ENCODE measurements at places on chromosomes 6 and 20.

- DNase-seq = no peak
Measured at GRCh38 chr6:27293436-27294098, 18.5 kb downstream of the POM121L2 start.

- DNase-seq = no peak
Measured at GRCh38 chr20:8809107-8809953, 259.6 kb upstream of the PLCB4 start.

DNA sequence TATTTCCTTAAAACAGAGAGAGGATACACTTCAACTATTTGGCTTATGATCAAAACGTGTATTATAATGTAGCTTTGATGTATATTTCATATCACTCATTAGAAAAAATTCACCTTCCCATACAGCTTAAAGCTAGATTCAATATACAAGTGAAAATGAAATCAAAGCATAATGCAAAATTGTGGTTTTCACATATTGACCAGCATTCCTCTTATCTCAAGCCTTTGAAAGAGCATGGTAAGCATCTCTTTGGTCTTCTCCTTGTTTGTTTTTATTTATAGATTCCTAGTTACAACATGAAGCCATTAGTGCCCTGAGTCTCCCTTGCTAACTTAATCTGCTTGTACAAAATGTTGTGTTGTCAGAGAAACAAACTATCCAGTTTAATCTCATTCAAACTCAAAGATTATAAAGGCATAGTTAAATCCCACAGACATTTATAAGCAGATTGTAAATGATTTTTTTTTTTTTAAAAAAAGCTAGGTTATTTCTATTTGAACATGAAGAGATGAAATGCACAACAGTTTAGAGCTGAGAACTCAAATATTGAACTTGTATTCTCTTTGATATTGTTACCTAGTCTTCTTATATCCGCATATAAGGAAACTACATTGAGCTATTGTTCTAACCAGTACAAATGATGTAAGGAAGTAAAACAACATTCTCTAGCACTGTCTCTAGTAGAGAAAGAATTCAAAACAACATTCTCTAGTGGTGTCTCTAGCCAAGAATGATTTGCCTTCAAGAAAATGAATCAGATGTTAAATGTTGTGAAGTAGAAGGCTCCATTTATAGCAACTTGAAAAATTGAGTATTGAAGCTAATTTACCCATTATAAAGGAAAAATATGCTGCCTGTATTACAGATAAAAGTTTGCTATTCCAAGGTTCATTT, 31.2 kb upstream of the SMIM28 start:
- DNase-seq = no peak

DNA sequence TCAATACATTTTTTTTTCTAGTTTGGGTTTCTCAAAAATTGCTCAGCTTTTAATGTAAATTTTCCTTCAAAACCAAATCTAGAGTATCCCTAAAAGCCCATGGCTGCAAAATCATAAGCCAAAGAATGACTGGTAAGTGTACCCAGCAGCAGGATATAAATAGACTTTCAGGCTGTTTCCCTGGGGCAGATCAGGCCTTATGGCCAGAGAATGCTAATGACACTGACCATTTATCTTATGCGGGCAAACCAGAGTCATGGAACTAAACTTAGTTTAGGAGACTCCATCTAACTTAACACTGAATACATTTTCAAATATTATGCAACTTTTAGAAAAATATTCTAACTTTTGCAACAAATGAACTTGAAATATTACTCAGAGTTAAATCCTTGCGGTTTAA, 7.4 kb downstream of the OSER1 start:
- no peak for DNase-seq

- no peak for DNase-seq
Measured at GRCh38 chr20:2261046-2261485, 34.7 kb upstream of the TGM3 start.

- no peak for DNase-seq
Measured at GRCh38 chr6:31727717-31728671, 1.1 kb downstream of the DDAH2 start.

DNA sequence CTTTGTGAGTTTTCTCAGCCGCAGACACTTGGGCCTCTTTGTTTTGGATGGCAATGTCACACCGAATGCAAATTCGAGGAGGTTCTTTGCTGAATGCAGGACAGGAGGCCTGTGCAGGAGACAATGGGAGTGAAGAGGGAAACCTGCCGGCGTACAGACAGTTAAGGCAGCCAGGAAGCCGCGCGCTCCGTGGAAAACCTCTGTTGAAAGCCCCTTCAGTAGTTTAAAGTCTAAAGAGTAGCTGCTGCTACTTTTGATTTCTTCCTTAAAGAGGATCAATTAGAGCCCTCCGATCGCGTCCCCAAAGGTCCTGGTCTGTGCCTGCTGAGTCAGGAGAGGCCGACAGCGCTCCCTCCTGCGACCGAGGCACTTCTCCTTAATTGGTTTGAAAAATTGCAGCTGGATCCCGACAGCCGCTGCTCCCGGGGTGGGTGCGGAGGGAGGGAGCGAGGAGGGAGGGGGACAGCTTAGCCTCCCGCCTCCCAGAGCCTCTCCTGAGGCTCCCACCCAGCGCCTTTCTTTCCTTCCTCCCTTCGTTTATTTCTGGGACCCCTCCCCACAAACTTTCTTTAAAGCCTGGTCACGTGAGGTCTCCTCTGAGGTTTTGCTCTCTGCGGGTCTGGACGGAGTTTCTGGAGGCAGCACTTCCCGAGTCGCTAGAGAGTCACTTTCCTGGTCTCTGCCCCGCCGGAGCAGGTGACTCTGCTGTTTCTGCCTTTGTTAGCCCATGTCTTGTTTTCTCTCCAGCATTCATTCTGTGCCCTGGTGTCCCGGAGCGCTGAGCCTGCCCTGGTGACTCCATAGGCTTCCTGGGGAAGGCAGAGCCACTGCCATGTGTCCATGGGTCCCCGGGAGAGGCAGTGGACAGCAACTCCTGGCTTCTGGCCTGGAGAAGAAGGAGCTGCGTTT, 22.3 kb upstream of the RPP40 start:
- no peak for DNase-seq

DNA sequence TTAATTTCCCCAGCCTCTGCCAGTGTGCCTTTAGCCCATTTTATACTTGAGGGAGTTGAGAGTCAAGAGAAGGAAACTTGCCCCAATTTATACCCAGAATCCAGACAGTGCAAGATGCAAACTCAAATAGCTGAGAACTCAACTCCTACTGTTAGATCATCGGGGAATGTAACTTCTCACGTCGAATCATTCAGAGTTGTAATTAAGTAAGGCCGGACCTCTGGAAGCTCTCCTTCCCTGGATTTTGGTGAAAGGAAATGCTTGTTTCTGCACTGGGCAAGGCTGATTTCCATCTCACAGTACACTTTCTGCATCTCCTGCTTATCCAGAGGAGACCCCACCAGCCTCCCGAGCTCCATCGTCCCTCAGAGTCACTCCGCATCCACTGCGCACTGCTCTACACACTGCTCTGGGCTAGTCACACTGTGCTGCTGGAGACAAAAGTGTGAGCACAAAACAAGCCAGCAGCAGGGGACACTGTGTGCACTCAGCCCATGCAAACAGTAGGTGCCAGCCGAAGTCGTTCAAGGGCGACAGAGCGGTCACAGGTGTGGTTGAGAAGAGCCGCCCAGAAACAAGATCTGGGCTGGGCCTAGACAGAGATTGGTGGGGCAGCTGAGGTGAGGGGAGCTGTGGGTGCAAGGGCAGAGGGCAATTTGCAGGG, 150.4 kb upstream of the QKI start:
- DNase-seq = no peak

DNA sequence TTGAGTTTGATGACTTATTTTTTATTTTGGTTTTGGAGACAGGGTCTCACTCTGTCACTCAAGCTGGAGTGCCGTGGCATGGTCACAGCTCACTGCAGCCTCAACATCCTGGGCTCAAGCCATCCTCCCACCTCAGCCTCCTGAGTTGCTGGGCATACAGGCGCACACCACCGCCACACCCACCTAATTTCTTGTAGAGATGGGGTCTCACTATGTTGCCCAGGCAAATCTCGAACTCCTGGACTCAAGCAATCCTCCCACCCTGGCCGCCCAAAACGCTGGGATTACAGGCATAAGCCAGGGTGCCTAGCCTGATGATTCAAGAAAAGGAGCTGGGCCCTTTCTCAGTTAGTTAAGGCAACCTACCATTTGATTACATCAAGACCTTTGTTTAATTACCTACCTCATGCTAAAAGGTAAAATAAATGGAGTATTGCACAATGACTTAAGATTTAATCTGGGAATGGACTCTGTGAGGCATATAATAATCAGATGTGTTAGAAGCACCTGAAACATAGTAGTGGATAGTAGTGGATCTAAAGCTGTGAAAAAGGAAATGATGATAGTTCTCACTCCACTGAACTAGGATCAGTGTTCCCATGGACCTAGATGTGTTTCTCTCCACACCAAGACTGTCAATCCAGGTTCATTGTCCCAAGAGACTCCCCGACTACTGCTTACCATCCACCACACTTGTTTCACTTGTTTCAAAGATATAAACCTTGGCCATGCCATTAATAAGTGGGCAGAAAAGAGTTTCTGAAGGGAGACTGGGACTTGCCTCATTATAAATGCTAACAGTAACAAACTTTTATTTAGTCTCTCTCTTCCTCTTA, 2.1 kb downstream of the TNFRSF21 start:
- DNase-seq = no peak

- DNase-seq = no peak
Measured at GRCh38 chr6:85126485-85127167, 323.3 kb upstream of the NT5E start.

- DNase-seq = no peak
Measured at GRCh38 chr20:58145506-58146080, 82.9 kb downstream of the ANKRD60 start.

DNA sequence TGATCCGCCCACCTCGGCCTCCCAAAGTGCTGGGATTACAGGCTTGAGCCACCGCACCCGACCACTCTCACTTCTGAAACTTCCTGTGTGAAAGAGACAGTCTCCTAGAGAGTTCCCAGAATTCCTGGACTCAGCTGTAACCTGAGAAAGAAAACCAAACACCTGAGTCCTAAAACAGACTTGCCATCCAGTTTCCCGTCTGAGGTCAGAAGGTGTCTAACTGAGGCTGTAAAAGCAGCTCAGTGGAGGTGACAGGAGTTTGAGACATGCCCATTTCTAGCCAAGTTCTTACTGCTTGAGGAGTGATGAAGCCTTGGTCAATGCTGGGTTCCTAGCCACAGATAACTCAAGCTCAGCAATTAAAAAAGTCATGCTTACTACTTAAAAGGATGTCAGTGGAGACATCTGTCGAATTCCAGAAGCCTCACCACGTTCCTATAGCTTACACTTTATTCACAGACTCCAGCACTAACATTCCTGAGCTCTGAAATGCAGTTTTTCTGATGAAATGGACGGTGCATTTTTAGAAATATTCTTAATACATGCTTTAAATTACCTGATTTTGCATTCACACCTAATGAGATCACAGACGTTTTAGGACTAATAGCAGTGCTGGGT, 6.1 kb downstream of the UQCC2 start:
- no peak for DNase-seq

DNA sequence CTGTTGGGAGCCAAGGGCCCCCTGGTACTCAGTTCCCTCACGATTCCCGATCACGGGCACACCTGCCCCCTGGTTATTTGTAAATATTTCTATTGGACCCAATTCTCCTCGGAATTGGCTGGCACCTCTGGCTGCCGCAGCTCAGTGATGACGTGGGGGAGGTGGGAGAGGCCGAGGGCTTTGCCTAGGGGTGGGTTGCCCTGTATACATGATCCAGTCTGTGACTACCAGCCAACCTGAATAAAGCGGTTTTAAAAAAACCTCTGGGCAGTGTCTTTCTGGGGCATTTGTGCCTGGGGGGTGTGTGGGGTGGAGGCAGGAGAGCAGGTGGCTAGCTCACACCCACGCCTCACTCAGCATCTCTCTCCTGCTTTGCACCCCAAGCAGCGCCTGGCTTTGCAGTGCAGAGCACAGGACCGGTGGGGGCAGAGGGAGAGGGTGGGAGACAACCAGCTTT, 42.2 kb downstream of the VSTM2L start:
- no peak for DNase-seq

- DNase-seq = no peak
Measured at GRCh38 chr6:133275213-133275612, 34.1 kb downstream of the EYA4 start.

DNA sequence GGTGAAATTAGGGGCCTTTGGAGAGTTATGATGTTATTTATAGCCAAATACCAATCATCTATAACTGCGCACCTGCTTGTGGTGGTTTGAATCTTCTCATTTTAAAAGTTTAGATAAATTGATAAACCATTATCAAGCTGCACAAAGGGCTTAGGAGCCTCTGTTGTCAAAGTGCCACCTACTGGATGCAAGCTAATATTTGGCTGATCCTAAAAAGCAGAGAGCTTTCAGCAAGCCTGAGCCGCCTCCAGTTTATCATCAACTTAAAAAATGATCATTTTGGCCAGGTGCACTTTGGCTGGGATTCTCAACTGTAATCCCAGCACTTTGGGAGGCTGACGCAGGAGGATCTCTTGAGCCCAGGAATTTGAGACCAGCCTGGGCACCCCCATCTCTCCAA, 58.5 kb upstream of the ATXN1 start:
- DNase-seq = no peak

GRCh38 chr6:116047173-116047933, 13.3 kb downstream of the FRK start:
- DNase-seq = no peak

GRCh38 chr6:18414116-18414515, 27.0 kb downstream of the RNF144B start:
- DNase-seq = no peak

DNA sequence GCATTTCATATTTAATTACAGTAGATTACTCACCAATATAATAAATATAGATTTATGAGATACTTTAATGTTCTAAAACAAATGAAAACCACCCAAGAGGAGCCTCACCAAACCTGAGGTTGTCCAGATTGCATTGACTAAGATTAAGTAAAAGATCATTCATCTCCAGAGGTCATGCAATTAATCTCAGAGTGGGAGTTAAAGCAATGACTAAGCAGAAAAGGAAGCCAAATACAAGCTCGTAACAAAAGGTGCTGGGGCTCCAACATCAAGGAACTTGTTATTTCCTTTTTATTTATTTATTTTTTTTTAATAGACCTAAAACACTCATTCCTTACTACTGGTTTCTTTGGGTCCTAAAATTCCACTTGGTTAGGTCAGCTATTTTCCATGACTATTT, 57.7 kb downstream of the RSPO3 start:
- no peak for DNase-seq

Measured in activated CD8-positive, alpha-beta memory T cell treated with anti-CD3 and anti-CD28 coated beads, Interleukin-2, amount 50 U/mL, for 48 hours (primary cell).